GM13977 (cell line): ENCODE measurements at places on chromosomes 7 and 10.

GRCh38 chr7:37395618-37396259, 52.9 kb downstream of the ELMO1 start:
- no peak for DNase-seq

GRCh38 chr7:101629171-101629570, at the start of gene MYL10:
Gene MYL10, minus strand, starts transcription at chr7:101629296. Its CDS starts 178 bp downstream, at chr7:101629118.
- DNase-seq: no peak

DNA sequence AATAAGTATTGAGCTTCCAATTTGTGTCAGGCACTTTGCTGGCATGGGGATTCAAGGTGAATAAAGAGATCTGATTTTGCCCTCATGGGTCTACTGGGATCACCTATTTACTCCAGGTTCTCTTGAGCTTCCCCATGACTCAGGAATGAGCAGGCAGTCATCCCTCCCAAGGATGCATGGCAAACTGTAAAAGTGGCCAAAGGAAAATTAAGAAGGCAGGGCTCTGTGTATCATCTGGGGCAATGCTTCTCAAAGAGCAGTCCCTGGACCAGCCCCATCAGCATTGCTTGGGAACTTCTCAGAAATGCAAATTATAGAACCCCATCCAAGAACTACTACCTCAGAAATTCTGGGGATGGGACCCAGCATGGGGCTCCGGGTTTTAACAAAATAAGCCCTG, 48.7 kb downstream of the WDFY4 start:
- no peak for DNase-seq

GRCh38 chr10:11813855-11814567, 9.1 kb upstream of the PROSER2 start:
- no peak for DNase-seq
